A549 treated with RU486 at 1 μM for 4 hours (cell line): ENCODE measurements at places on chromosomes 5 and 9. TPM values are rescaled to one million over a fixed set of nuclear protein-coding genes. Genes with fewer than 3 reads are reported as not detected.

The STPG3 gene
- total RNA-seq = not detected in 5 replicates

The ABO gene
- not detected in 5 replicates for total RNA-seq

The CNTFR gene
- 0.08 to 0.22 TPM (median 0.14 TPM) in 3 of 5 replicates, not detected in the others for total RNA-seq

The GAS1 gene
- total RNA-seq = 0.07 to 0.12 TPM (median 0.09 TPM) in 4 of 5 replicates, not detected in the other

The KIF4B gene
- 0.02 to 0.06 TPM in 2 of 5 replicates, not detected in the others for total RNA-seq

The BASP1 gene
- total RNA-seq = 269 to 372 TPM (median 338 TPM) in 5 replicates

The SH2D3C gene
- total RNA-seq = 0.06 to 0.11 TPM (median 0.07 TPM) in 3 of 5 replicates, not detected in the others

The CCL21 gene
- total RNA-seq = not detected in 5 replicates

The TMEM215 gene
- not detected in 5 replicates for total RNA-seq

The NUTM2F gene
- not detected in 5 replicates for total RNA-seq

The XPA gene
- 11.3 to 17.4 TPM (median 13.6 TPM) in 5 replicates for total RNA-seq

The RIC1 gene
- total RNA-seq = 9.2 to 12.9 TPM (median 12.5 TPM) in 5 replicates

The FAM78A gene
- total RNA-seq = 0.22 to 0.44 TPM (median 0.35 TPM) in 5 replicates

The OCLN gene
- total RNA-seq = 11.7 to 18.6 TPM (median 12.4 TPM) in 5 replicates

The OR1J2 gene
- total RNA-seq = not detected in 5 replicates
